ENCODE measurements at places on chromosomes 5 and 9.

GRCh38 chr5:119168401-119168800 is 97.5 kb downstream of the DMXL1 start:
- no peak for DNase-seq

DNA sequence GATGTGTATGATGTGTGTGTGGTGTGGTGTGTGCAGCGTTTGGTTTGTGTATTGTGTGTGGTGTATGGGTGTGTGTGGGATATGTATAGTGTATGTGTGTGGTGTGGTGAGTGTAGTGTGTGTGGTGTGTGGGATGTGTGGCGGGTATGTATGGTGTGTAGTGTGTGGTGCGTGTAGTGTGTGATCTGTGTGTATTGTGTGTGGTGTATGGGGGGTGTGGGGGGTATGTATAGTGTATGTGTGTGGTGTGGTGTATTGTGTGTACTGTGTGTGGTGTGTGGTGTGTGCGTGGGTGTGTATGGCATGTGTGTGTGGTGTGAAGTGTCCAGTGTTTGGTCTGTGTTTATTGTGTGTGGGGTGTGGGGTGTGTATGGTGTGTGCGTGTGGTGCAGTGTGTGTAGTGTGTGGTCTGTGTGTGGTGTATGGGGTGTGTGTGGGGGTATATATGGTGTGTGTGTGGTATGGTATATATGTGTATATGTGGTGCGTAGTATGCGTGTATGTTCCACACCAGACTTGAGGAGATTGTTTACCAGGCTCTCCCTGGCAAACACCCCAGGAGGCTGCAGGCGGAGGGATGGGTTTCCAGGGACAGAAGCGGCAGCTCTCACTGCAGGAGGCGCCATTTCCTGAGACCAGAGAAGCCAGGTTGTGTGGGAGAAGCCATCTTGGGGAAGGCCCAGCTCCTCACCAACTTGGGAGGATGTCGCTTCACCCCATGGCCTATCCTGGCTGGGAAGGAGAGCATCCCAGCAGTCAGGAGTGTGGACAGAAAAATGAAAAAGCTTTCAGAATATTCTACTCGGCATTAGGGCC is 138.1 kb downstream of the NXNL2 start:
- DNase-seq, result no peak

- no peak for DNase-seq
These were observed 182.2 kb upstream of the ANKRD55 start for GRCh38 chr5:56415356-56415765.

- no peak for DNase-seq
These were observed 346 bp downstream of the ATOX1 start for GRCh38 chr5:151758141-151758429.

DNA sequence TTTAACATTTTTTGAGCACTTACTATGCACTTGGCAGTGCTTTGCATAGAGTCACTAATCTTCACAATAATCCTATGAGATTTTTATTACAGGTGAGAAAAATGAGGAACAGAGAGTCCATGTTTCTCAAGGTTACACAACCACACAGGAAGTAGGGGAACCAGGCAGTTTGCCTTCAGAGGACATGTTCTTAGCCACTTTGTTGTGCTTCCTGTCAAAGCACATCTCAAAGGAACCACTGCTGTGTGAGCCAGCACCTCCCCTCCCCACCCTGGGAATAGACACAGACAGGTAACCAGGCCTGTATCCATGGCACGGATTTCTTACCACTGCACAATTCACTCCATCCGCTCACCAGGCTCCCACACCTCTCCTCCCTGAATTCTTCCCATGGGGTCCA is 6.3 kb upstream of the DNAJB5 start:
- DNase-seq, result no peak
